NCI-H2081 (cell line): ENCODE measurements at places on chromosomes 16 and 17.

- no peak for DNase-seq
Observed at GRCh38 chr16:27448532-27449433, 46.8 kb downstream of the IL21R start.

DNA sequence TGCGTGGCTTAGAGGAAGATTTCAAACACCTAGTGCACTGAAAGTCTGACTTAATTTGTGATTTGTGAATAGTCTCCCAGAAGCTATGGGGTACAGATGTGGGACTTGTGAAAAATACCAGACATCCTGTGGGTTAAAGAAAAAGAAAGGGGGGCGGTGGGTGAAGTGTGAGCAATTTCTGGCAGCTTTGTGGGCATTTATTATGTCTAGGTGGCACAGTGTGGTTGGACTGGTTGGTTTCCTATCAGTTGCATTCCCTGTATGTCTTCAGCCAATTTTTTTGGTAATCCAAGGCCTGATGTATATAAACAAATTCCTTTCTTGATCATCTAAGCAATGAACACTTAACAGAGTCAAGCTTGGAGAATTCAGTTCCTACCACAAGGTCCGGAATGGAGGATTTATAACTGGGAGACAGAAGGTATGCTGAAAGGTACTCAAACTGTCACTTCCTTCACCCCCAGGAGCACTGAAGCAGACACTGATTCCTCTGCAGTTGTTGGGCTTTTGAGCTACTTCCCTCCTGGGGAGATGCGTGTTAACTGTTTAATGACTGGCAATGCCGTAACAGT, 211.6 kb downstream of the WWOX start:
- DNase-seq = no peak

- DNase-seq = no peak
Observed at GRCh38 chr16:69073181-69073702, 32.2 kb upstream of the HAS3 start.

DNA sequence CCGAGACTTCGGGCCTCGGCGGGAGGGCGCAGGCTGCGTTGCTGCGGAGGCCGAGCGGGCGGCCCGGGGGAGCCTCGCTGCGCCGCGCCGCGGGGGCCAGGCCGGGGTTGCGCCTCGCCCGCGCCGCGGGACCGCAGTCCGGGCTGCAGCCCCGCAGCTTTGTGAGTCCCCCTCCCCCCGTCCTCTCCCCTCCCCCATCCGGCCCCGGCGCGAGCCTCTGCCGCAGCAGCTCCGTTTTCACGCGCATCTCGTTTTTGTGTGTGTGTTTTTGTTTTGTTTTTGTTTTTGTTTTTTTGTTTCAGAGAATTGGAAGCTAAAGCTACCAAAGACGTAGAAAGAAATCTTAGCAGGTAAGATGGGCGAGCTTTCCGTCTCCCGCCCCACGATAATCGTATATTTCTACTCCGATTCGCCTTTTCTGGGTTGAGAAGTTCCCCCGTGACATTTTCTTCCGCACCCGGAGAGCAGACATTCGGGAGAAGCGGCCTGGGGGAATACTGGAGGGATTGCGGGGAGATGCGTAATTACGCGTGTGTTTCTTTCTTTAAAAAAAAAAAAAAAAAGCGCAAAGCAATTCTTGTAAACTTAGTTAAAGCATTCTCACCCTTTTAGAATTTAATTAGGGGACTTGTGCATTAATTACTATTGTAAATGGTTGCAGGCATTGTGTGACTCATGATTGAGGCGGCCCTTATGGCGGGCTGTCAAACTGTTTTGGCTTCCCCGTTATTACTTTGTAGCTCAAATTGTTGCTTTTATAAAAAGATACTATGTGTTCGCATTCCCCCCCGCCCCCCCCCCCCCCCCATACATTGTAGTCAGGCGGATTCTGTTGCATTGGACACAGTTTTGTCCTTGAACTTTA, 732 bp downstream of the TNRC6A start:
- peak; percentile 28 for DNase-seq

DNA sequence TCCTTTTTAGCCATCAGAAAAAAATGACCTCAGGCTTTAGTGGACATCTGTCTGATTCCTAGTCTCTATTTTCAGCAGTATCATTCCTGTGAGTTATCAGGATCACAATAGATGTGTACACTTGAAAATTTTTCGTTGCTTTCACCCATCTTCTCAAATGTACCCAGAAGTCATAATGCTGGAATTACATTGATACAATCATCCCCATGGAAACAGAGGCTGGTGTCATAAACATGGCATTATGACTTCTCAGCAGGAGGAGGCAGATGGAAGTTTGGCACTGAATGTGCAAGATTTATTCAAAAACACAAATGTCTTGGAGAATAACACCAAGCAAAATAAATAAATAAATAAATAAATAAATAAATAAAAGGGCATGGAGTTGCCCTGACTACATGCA, 292.5 kb downstream of the PHKB start:
- no peak for DNase-seq

DNA sequence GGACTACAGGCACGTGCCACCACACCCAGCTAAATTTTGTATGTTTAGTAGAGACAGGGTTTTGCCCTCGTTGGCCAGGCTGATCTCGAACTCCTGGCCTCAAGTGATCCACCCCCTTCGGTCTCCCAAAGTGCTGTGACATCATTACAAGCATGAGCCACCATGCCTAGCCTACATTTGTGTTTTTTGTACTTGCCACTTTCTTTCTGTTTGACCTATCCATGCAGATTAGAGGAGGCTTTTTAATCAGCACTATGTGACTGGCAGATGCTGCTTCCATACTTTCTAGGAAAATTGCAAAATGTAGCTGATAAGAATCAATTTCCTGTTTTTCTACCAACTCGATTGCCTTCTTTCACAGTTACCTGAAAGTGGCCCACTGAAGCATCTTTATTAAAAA, 57.3 kb downstream of the B9D1 start:
- no peak for DNase-seq

DNA sequence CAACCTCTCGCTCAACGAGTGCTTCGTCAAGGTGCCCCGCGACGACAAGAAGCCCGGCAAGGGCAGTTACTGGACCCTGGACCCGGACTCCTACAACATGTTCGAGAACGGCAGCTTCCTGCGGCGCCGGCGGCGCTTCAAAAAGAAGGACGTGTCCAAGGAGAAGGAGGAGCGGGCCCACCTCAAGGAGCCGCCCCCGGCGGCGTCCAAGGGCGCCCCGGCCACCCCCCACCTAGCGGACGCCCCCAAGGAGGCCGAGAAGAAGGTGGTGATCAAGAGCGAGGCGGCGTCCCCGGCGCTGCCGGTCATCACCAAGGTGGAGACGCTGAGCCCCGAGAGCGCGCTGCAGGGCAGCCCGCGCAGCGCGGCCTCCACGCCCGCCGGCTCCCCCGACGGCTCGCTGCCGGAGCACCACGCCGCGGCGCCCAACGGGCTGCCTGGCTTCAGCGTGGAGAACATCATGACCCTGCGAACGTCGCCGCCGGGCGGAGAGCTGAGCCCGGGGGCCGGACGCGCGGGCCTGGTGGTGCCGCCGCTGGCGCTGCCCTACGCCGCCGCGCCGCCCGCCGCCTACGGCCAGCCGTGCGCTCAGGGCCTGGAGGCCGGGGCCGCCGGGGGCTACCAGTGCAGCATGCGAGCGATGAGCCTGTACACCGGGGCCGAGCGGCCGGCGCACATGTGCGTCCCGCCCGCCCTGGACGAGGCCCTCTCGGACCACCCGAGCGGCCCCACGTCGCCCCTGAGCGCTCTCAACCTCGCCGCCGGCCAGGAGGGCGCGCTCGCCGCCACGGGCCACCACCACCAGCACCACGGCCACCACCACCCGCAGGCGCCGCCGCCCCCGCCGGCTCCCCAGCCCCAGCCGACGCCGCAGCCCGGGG, 1.3 kb downstream of the FOXC2 start:
- no peak for DNase-seq

DNA sequence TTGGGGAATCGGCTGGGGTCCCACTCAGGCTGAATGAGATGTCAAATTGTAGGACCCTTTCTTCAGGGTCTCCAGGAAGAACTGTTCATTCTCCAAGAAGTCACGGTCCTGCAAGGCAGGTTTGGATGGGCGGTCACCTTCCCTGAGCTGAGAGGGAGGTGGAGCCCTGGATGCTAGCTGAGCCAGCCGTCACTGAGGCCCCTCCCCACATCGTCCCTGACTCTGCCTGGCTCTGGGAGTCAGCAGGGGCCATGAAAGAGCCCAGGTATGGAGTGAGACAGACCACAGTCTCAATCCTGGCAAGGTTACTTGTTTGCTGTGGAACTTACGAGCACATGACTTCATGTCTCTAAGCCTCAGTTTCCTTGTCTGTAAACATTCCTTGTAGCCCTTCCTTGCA, 6.0 kb upstream of the MRPL38 start:
- DNase-seq = peak; percentile 65

- peak; percentile 84 for DNase-seq
Observed at GRCh38 chr17:52024300-52024870, 134.1 kb downstream of the CA10 start.
